ENCODE measurements at places on chromosomes 5 and 9.

DNA sequence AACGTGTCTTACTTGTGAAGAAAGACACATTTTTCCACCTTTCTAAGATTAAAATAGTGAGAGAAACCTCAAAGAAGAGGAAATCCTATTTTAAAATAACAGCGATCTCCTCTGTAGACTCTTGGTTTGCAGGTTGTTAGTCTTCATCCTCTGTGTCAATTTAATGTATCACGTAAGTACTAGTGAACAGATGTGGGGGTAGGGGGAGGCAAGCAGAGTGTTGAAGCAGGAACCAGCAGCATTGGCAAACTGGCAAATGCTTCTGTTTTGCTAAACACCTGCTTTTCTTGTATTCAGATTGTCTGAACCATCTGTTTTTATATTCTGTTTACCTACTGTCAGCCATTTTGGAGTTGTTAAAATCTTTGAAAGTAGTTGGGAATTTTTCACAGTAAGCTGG lies 159.3 kb upstream of the TLX3 start:
- H3K27me3 ChIP-seq: no peaks in the 10 kb centered on the region
- H3K36me3 ChIP-seq: no peaks in the 10 kb centered on the region
- peak overlapping the region; percentile 19 for H3K27ac ChIP-seq
- no peaks in the 10 kb centered on the region for H3K4me1 ChIP-seq

GRCh38 chr9:130933114-130934046 lies 5.7 kb downstream of the FIBCD1 start:
- no peak overlapping the region for H3K27ac ChIP-seq
- H3K4me3 ChIP-seq: peak overlapping the region; percentile 1
- peaks cover 51% of the 10 kb centered on the region for H3K4me1 ChIP-seq
- no peaks in the 10 kb centered on the region for H3K36me3 ChIP-seq

- H3K4me1 ChIP-seq: peaks cover 42% of the 10 kb centered on the region
- H3K27ac ChIP-seq: no peak overlapping the region
- no peak overlapping the region for H3K4me3 ChIP-seq
- no peak for DNase-seq
- H3K27me3 ChIP-seq: no peaks in the 10 kb centered on the region
- peaks cover 12% of the 10 kb centered on the region for H3K36me3 ChIP-seq
Observed at GRCh38 chr5:67305913-67306710, 109.5 kb upstream of the CD180 start.

DNA sequence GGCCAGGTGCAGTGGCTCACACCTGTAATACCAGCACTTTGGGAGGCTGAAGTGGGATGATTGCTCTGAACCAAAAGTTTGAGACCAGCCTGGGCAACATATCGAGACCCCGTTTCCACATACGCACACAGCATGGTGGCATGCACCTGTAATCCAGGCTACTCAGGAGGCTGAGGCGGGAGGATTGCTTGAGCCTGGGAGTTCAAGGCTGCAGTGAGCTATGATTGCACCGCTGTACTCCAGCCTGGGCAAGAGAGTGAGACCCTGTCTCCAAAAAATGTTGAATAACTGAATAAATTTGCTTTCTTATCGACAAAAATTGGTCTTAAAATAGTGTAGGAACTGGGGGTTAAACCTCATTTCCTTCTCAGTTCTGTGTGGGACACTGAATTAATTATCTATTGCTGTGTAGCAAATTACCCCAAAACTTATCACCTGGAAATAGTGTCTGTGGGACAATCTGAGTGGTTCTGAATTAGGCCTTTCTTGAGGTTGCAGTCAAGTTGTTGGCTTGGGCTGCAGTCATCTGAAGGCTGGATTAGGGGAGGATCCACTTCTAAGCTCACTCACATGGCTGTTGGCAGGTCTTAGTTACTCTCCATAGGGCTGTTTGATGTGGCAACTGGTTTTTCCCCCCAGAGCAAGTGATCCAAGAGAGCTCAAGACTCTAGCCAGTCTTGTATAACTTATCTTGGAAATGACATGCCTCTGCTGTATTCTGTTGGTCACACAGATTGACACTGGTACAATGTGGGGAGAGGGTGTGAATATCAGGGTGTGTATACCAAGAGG lies 2.0 kb downstream of the SNX30 start:
- no peak for DNase-seq
- no peak overlapping the region for H3K27ac ChIP-seq
- peaks cover 9% of the 10 kb centered on the region for H3K27me3 ChIP-seq
- peaks cover 47% of the 10 kb centered on the region for H3K4me1 ChIP-seq
- H3K36me3 ChIP-seq: no peaks in the 10 kb centered on the region
- peak overlapping the region; percentile 90 for H3K4me3 ChIP-seq

GRCh38 chr5:163822548-163822947 lies 317.1 kb downstream of the MAT2B start:
- no peak overlapping the region for H3K4me3 ChIP-seq
- H3K36me3 ChIP-seq: no peaks in the 10 kb centered on the region
- no peak for DNase-seq
- H3K27me3 ChIP-seq: peaks cover 4% of the 10 kb centered on the region
- H3K4me1 ChIP-seq: no peaks in the 10 kb centered on the region

DNA sequence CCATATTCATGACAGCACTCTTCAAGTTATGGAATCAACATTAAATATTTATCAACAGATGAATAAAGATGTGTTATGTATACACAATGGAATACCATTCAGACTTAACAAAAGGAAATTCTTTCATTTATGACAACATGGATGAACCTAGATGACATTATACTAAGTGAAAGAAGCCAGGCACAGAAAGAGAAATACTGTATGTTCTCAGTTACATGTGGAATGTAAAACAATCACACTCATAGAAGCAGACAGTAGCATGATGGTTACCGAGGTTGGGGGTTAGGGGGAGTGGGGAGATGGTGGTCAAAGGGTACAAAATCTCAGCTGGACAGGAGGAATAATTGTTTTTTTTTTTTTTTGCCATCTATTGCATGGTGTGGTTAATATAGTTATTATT lies 431.9 kb downstream of the DMAC1 start:
- DNase-seq: no peak
- H3K27me3 ChIP-seq: no peaks in the 10 kb centered on the region
- peaks cover 18% of the 10 kb centered on the region for H3K4me1 ChIP-seq
- H3K27ac ChIP-seq: no peak overlapping the region

GRCh38 chr9:133769511-133770075 lies 31.4 kb upstream of the SARDH start:
- H3K4me1 ChIP-seq: no peaks in the 10 kb centered on the region
- no peak for DNase-seq
- H3K36me3 ChIP-seq: peaks cover 49% of the 10 kb centered on the region
- H3K4me3 ChIP-seq: no peak overlapping the region
- H3K27me3 ChIP-seq: no peaks in the 10 kb centered on the region
- no peak overlapping the region for H3K27ac ChIP-seq

DNA sequence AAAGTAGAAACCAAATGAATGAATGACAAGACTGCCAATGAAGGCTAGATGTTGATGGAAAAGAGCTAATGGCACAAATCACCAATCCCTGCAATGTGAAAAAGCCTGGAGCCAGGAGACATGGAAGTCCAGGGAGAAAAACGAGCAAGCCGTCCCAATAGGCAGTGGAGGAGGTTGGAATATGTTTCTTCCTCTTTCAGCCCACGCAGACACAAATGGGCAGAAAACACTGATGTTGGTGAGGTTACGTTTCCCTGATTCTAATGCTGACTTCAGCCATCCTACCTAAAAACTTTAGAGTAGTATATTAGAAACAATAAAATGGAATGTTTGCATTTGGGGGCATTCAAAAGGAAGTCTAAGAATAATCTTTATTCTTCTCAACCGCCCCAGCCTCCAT lies 23.9 kb upstream of the KIF2A start:
- no peaks in the 10 kb centered on the region for H3K36me3 ChIP-seq
- DNase-seq: no peak
- no peak overlapping the region for H3K4me3 ChIP-seq
- no peak overlapping the region for H3K27ac ChIP-seq
- H3K4me1 ChIP-seq: no peaks in the 10 kb centered on the region

DNA sequence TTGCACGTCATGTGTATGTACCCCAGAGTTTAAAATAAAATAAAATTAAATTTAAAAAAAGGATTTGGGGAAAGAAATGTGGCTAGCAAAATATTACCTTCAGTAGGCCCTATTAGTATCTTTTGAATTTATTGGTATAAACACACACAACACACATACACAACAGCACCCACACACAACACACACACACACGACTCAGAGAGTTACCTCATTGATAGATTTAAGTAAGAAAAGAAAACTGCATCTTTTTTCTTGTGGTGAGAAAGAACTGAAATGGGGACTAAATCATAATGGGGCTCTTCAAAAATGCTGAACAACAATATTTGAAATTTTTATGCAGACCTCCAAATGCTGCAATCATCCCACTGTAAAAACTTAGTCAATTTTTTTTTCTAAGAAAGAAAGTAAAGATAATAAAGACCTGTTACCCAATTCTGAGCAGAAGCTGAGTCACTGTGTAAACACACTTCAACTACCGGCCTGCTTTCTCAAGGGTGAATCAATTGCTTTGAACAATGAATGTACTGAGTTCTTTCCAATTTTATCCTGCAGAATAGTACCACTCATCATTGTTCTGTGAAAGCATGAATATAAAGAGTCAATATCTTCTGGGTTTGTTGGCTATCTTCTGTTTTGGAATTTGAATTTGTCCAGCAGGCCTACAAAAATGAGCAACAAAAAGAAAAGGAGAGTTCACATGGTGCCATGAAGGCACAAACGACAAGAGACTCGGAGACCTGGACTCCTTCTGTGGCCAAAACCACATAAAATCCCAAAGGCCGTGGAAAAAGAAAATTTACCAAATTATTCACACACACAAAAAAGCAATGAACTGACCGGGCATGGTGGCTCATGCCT lies 57.9 kb upstream of the CCNG1 start:
- H3K4me3 ChIP-seq: no peak overlapping the region
- no peak for DNase-seq
- H3K27ac ChIP-seq: peak overlapping the region; percentile 93
- no peaks in the 10 kb centered on the region for H3K36me3 ChIP-seq
- H3K27me3 ChIP-seq: no peaks in the 10 kb centered on the region
- peaks cover 24% of the 10 kb centered on the region for H3K4me1 ChIP-seq

DNA sequence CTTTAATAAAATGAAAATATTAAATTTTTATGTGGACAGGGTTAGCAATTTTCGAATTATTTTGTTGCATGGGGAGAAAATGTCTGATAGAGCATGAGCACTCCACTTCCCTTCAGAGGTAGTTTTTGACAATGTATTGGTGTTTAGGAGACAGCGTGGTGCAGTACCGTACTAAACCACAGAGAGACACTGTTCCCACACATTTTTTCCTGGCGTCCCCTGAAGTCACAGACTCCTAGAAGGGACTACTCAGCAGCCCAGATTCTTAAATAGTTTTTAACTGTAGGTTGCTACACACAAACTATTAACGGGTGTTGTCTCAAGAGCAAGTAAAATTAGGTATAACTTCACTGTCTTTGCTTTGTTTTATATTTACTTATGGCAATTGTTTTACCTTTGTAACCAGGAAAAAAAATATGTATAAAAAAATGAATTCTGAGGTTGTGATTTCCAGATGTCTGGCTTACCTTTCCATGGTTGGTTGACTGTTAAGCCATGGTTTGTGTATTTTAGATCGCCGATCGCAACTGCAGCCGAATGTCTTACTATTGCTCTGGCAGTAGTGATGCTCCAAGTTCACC lies 171.2 kb downstream of the DOCK8 start:
- no peak overlapping the region for H3K27ac ChIP-seq
- H3K27me3 ChIP-seq: no peaks in the 10 kb centered on the region
- H3K4me1 ChIP-seq: peaks cover 30% of the 10 kb centered on the region
- no peak overlapping the region for H3K4me3 ChIP-seq
- DNase-seq: peak; percentile 65
- no peaks in the 10 kb centered on the region for H3K36me3 ChIP-seq

- DNase-seq: peak; percentile 90
- H3K27me3 ChIP-seq: peaks cover 4% of the 10 kb centered on the region
- no peak overlapping the region for H3K27ac ChIP-seq
- peaks cover 5% of the 10 kb centered on the region for H3K36me3 ChIP-seq
- H3K4me3 ChIP-seq: peak overlapping the region; percentile 70
- H3K4me1 ChIP-seq: peaks cover 40% of the 10 kb centered on the region
Observed at GRCh38 chr9:95127249-95128176, 190.0 kb downstream of the FANCC start.

GRCh38 chr9:124354346-124355038 lies 60.8 kb downstream of the PSMB7 start:
- H3K27me3 ChIP-seq: no peaks in the 10 kb centered on the region
- H3K4me3 ChIP-seq: no peak overlapping the region
- H3K4me1 ChIP-seq: peaks cover 32% of the 10 kb centered on the region
- peak overlapping the region; percentile 92 for H3K27ac ChIP-seq

- H3K4me1 ChIP-seq: peaks cover 9% of the 10 kb centered on the region
- no peak for DNase-seq
- no peak overlapping the region for H3K27ac ChIP-seq
Observed at GRCh38 chr9:116935149-116935897, 248.2 kb downstream of the TRIM32 start.

DNA sequence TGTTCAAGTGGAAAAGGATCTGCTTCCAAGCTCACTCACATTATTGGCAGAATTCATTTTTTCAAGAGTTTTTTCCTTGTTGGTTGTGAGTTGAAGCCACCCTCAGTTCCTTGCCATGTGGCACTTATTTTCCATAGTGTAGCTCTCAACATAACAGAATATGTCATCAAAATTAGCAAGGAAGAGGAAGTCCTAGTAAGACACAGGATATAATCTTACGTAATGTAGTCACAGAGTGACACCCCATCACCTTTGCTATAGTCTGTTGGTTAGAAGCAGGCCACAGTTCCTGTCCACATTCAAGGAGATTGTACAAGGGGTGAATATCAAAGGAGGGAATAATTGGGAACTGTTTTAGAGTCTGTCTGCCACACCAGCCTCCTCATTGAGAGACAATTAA lies 15.7 kb downstream of the IRGM start:
- no peak for DNase-seq
- H3K4me3 ChIP-seq: no peak overlapping the region
- no peaks in the 10 kb centered on the region for H3K4me1 ChIP-seq
- H3K27me3 ChIP-seq: peaks cover 11% of the 10 kb centered on the region

DNA sequence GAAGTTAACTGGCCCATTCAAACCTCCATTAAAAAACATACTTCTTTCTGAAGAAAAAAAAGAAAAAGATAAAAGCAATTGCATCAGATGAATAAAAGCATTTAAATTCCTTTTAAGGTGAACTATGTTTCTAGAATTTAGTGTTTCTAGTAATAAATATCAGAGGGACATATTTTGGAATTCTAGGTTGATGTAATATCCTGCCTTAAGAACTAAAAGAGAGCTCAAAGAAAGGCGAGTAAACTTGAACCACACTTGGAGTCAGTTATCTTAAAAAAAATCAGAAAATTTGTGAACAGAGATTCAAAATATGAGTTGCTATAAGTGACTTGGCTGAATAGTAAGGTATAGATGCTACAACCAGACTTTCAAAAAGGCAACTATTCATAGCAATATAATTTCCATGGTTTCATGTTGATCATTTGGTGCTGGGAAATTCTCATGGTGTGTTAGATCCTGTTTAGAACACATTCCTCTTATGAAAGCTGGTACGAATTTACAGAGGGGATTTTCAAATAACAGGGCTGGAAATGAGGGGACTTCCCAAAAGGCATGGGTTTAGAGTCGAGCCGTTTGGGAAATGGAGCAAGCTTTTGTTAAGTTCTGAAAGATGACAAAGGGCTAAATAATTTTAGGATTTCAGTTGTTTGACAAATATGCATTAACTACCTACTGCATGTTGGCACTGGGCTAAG lies 37.6 kb upstream of the RAI14 start:
- DNase-seq: no peak
- H3K4me3 ChIP-seq: no peak overlapping the region
- peaks cover 2% of the 10 kb centered on the region for H3K27me3 ChIP-seq
- no peak overlapping the region for H3K27ac ChIP-seq
- no peaks in the 10 kb centered on the region for H3K36me3 ChIP-seq
- peaks cover 12% of the 10 kb centered on the region for H3K4me1 ChIP-seq

- DNase-seq: no peak
- H3K36me3 ChIP-seq: peaks cover 70% of the 10 kb centered on the region
- peaks cover 5% of the 10 kb centered on the region for H3K4me1 ChIP-seq
- peak overlapping the region; percentile 34 for H3K27ac ChIP-seq
Observed at GRCh38 chr9:130090915-130091314, 37.2 kb downstream of the GPR107 start.

Measured in nephron progenitor cell (in vitro differentiated cells).